ENCODE measurements at places on chromosomes 1 and 21. TPM values are rescaled to one million over a fixed set of nuclear protein-coding genes. Genes with fewer than 3 reads are reported as not detected.

Gene DNAJC28
- 0.17 TPM for total RNA-seq

Gene DSTYK
- total RNA-seq = 10.9 TPM

Gene LCE1A
- not detected for total RNA-seq

Gene IL19
- not detected for total RNA-seq

Gene ELAPOR1
- total RNA-seq = 4.4 TPM

Gene KLHDC8A
- not detected for total RNA-seq

Gene TCEANC2
- total RNA-seq = 13.0 TPM

Gene PRR9
- total RNA-seq = not detected

Gene HLCS
- 12.6 TPM for total RNA-seq

DNA sequence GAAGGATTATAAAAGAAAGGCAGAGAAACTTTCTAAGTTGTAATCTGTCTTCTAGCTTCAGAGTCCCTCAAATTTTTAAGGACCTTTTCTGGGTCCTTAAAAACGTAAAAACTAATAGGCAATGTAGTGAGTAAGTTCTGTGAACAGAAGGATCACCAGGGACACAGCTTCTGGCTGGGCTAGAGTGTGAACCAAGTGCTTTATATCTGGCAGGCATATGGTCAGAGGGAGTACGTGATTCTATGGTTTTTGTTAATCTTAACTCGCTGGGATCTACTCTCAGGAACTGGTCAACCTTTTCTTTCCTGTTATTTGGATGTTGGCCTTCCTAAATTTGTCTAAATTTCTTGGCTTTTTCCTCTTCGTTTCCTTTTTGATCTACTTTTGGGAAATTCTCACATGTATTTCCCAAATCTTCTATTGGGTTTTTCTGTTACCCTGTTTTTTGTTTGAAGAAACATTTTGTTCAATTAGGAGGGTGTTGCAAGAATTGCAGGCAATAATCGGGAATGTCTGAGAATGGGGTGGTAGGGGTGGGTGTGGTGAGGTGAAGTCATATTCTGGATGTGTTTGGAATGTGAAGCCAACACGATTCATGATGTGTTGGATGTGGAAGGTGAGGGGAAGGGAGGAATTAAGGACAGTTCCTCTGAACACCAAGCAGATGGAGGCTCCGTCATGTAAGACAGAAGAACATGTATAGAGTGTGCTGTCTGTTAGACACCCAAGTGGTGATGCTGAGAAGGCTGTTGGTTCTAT is 193.2 kb downstream of the FMN2 start:
- H3K4me1 ChIP-seq = no peaks in the 10 kb centered on the region
- H3K27me3 ChIP-seq = no peaks in the 10 kb centered on the region
- H3K36me3 ChIP-seq = no peaks in the 10 kb centered on the region

- H3K27me3 ChIP-seq = no peaks in the 10 kb centered on the region
- no peak overlapping the region for H3K27ac ChIP-seq
- no peaks in the 10 kb centered on the region for H3K36me3 ChIP-seq
- H3K4me1 ChIP-seq = peaks cover 5% of the 10 kb centered on the region
- no peak overlapping the region for H3K4me3 ChIP-seq
These were observed 160.9 kb upstream of the IVNS1ABP start for GRCh38 chr1:185477638-185478580.

DNA sequence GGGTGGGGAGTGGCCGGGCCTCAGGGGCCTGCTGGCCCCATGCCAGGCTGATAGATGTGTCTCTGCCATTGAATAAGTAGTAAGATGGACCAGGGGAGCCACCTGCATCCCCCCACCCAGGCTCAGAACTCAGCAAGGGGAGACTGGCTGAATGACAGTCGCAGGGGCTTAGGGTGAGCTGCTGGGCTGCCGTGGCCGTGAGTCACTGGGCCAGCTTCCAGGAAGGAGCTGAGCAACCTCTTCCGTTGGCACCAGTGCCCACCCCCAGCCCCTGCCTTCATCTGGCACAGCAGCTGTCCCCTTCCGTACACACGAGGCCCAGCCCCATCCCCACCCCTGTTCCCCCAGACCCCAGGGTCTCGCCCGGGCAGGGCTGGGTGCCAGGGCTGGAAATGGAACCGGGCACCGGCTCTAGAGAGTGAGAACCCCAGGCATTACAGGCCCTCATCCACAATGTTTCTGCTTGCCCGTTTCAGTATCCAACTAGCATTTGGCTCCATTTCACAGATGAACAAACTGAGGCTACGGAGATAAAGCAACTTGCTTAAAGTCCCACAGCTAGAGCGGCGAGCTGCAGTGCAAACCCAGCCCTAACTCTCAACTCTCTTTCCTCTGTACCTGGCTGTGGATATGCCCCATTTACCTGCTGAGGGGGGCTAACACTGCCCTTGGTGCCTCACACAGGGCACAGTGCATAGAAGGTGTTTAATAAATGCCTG is 10.2 kb downstream of the WNT4 start:
- no peak overlapping the region for H3K4me3 ChIP-seq
- no peak for DNase-seq
- no peaks in the 10 kb centered on the region for H3K36me3 ChIP-seq
- H3K27me3 ChIP-seq = peaks cover 2% of the 10 kb centered on the region

GRCh38 chr1:46341222-46342083 is 846 bp downstream of the NSUN4 start:
- H3K27me3 ChIP-seq = no peaks in the 10 kb centered on the region
- H3K4me3 ChIP-seq = peak overlapping the region; percentile 99
- H3K36me3 ChIP-seq = peaks cover 38% of the 10 kb centered on the region
- H3K4me1 ChIP-seq = peaks cover 51% of the 10 kb centered on the region
- H3K27ac ChIP-seq = peak overlapping the region; percentile 100

DNA sequence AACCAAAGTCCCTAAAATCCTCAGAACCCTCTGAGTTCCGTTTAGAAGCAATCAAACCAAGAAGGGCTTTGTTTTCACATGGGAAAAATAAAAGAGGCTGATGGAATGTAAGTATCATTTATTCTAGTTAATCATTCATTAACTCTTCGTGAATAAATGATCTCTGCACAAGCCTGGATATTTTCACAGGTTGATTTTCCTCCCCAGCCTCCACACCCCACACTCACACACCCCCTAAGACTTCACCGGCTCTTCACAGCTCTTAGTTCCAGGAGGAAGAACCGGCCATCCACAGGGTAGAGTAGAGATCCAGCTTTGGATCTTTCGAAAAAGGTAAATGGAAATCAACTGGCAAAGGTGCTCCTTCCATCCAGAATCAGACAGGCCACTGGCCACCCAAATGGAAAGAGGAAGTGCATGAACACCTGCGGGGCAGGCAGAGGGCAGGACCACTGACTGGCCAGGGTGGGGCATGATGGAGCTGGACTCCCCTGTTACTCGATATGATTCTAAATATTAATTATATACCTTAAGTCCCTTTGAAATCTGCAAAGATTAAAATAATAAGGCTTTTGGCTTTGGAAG is 10.0 kb downstream of the C1orf198 start:
- H3K4me1 ChIP-seq = peaks cover 6% of the 10 kb centered on the region
- H3K36me3 ChIP-seq = peaks cover 3% of the 10 kb centered on the region
- no peak overlapping the region for H3K27ac ChIP-seq

- H3K27me3 ChIP-seq = peaks cover 4% of the 10 kb centered on the region
- H3K27ac ChIP-seq = no peak overlapping the region
- DNase-seq = no peak
- H3K4me1 ChIP-seq = peaks cover 14% of the 10 kb centered on the region
- no peak overlapping the region for H3K4me3 ChIP-seq
These were observed 48.5 kb upstream of the PPP2R5A start for GRCh38 chr1:212236664-212237220.

DNA sequence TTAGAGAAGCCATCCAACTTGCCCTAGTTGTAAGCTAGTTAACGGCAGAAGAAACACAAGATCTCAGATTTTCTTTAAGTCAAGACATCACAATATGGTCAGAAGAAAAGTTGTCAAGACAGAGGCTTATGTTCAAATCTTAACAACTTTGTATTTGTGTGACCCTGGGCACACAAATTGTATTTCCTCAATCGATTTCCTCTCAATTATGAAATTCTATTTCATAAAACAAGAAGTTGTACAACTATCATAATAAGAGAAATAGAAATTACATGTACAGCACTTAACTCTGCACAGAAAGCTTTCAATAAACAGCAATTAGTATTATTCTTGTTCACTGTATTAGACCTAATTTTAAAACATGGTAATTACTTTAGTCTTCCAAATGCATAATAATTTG is 62.9 kb upstream of the SDC3 start:
- no peaks in the 10 kb centered on the region for H3K27me3 ChIP-seq
- H3K4me3 ChIP-seq = no peak overlapping the region
- no peak for DNase-seq
- H3K4me1 ChIP-seq = peaks cover 15% of the 10 kb centered on the region
- peaks cover 32% of the 10 kb centered on the region for H3K36me3 ChIP-seq

DNA sequence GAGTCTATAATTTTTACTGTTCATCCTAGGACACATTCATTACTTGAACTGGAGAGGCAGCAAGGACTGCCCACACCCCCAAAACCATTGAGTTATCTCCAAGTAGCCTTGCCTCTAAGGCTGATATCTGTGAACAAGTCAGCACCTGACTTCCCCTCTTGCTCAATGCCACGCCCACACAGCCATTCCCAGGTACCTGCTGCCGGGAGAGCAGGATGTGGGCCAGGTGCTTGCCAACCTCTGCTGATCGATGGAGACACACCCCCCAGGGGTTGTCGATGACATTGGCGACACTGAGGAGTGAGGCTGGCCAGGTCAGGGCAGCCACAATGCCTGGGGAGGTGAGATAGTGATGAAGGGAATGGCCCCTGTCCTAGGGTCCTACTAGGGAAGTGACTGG is 60.1 kb downstream of the TMCO4 start:
- no peak overlapping the region for H3K27ac ChIP-seq
- H3K4me1 ChIP-seq = no peaks in the 10 kb centered on the region
- DNase-seq = no peak
- H3K4me3 ChIP-seq = no peak overlapping the region
- H3K27me3 ChIP-seq = no peaks in the 10 kb centered on the region

DNA sequence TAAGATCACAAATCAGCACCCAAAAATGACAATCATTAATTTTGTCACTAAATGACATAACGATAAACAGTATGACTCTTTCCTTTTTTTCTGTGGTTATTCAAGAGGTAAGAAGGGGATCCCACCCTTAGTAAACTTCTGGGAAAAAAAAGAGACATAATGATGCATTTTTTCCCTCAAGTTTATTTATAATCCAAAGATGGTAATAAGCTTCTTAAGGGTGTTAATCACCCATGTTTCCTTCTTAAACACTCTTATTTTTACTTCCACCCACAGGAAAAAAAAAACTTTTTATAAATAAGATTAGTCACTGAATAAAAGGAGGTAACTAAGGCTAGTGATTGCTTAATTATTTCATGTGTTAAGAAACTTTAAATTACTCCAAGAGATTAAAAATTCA is 24.7 kb downstream of the RGS1 start:
- H3K27me3 ChIP-seq = peaks cover 2% of the 10 kb centered on the region
- no peak for DNase-seq
- H3K4me3 ChIP-seq = no peak overlapping the region
- H3K4me1 ChIP-seq = peaks cover 26% of the 10 kb centered on the region

- no peaks in the 10 kb centered on the region for H3K36me3 ChIP-seq
- no peak overlapping the region for H3K4me3 ChIP-seq
- no peak overlapping the region for H3K27ac ChIP-seq
These were observed 115.8 kb downstream of the DUSP10 start for GRCh38 chr1:221626041-221626440.

DNA sequence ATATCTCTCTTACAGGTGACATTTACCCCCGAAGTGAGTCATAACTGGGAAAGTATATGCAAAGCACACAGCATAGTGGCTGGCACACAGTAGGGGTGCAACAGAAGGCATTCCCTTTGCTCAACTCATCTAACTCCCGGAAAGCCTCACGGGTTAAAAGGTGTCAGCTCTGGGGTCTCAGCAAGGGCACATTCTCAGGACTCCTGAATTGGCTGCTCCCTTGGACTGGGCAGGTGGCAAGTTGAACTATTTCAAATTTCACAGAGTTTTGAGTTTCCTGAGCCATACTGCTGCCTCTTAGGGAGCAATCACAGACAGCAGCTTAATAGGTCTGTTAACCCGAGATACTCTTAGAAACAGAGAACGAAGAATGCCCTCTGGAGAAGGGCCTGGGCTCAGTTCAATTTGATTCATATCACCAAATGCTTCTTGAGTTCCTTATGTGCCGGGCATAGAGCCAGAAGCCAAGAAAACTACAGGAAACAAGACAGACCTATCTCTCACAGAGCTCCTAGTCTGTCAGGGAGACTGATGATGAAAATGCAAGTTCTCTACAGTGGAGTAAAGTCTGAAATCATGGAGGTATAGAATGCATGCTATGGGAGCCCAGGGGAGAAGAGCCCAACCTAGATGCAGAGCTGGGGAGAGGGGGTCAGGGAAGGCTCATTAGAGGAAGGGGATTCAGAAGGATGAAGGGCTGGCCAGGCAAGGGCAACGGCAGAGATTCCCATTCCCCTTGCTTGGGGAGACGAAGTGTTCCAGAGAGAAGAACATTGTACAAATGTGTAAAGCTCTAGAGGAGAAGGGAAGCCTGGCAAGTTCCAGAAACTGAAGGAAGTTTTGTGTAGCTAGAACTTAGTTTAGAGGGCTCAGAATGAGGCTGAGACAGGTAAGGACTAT is 143.9 kb upstream of the HMGB4 start:
- H3K36me3 ChIP-seq = no peaks in the 10 kb centered on the region
- no peak overlapping the region for H3K27ac ChIP-seq
- peaks cover 4% of the 10 kb centered on the region for H3K27me3 ChIP-seq
- H3K4me3 ChIP-seq = no peak overlapping the region
- no peaks in the 10 kb centered on the region for H3K4me1 ChIP-seq

GRCh38 chr1:60763741-60764140 is 318.6 kb upstream of the NFIA start:
- no peak overlapping the region for H3K27ac ChIP-seq
- H3K36me3 ChIP-seq = no peaks in the 10 kb centered on the region
- H3K4me1 ChIP-seq = no peaks in the 10 kb centered on the region

GRCh38 chr1:117467336-117467735 is 100.1 kb downstream of the MAN1A2 start:
- no peaks in the 10 kb centered on the region for H3K4me1 ChIP-seq
- no peak overlapping the region for H3K4me3 ChIP-seq
- no peaks in the 10 kb centered on the region for H3K27me3 ChIP-seq
- DNase-seq = no peak

DNA sequence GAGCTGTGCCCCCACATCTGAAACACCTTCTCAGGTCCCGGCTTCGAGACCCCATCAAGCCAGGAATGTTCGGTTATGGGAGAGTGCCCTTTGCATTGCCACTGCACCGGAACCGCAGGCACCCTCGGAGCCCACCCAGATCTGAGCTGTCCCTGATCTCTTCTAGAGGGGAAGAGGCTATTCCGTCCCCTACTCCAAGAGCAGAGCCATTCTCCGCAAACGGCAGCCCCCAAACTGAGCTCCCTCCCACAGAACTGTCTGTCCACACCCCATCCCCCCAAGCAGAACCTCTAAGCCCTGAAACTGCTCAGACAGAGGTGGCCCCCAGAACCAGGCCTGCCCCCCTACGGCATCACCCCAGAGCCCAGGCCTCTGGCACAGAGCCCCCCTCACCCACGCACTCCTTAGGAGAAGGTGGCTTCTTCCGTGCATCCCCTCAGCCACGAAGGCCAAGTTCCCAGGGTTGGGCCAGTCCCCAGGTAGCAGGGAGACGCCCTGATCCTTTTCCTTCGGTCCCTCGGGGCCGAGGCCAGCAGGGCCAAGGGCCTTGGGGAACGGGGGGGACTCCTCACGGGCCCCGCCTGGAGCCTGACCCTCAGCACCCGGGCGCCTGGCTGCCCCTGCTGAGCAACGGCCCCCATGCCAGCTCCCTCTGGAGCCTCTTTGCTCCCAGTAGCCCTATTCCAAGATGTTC is 4.3 kb downstream of the ADAMTSL4 start:
- peaks cover 24% of the 10 kb centered on the region for H3K27me3 ChIP-seq
- H3K36me3 ChIP-seq = no peaks in the 10 kb centered on the region
- no peak overlapping the region for H3K27ac ChIP-seq
- H3K4me1 ChIP-seq = peaks cover 29% of the 10 kb centered on the region
- DNase-seq = no peak
- H3K4me3 ChIP-seq = no peak overlapping the region

GRCh38 chr1:88237058-88237457 is 447.0 kb upstream of the PKN2 start:
- H3K4me3 ChIP-seq = no peak overlapping the region
- no peak for DNase-seq
- no peaks in the 10 kb centered on the region for H3K36me3 ChIP-seq
- no peak overlapping the region for H3K27ac ChIP-seq

All from activated naive CD4-positive, alpha-beta T cell treated with anti-CD3 and anti-CD28 coated beads for 36 hours (primary cell).